KG1 (cell line): ENCODE measurements at places on chromosomes 11 and 22.

GRCh38 chr22:49676230-49676629 lies 151.4 kb downstream of the BRD1 start:
- DNase-seq = no peak

- no peak for DNase-seq
Observed at GRCh38 chr11:64951529-64951928, 15.8 kb upstream of the GPHA2 start.

DNA sequence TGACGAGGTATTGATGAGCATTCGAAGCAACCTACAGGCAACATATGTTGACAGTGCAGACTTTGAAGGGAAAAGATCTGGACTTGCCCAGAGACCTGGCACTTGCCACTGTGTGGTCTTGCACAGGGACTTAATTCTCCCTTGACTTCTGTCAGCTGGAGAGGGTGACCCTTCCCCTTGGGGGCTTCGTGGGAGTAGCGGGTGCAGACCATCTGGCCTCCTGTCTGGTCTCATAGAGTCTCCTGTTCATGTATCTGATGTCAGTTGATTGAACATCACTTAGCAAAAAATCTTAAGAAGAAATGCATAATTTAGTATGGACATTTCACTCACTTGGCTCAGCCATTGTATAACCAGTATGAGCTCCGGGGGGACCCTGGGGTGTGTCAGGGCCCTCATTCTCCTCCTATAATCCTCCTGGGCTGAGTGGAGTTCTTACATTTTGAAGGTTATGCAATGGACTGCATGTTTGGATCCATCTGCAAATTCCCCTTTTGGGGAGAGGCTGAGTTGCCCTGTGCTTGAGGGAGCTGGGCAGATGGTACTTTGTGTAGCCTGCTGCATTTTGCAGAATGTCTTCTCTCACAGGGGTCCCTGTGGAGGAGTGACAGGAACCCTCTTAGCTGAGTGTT lies 13.0 kb downstream of the BCR start:
- DNase-seq = no peak

- no peak for DNase-seq
Observed at GRCh38 chr11:45043755-45044475, 93.2 kb upstream of the TP53I11 start.

- no peak for DNase-seq
Observed at GRCh38 chr11:119853581-119854360, 124.8 kb upstream of the NECTIN1 start.

DNA sequence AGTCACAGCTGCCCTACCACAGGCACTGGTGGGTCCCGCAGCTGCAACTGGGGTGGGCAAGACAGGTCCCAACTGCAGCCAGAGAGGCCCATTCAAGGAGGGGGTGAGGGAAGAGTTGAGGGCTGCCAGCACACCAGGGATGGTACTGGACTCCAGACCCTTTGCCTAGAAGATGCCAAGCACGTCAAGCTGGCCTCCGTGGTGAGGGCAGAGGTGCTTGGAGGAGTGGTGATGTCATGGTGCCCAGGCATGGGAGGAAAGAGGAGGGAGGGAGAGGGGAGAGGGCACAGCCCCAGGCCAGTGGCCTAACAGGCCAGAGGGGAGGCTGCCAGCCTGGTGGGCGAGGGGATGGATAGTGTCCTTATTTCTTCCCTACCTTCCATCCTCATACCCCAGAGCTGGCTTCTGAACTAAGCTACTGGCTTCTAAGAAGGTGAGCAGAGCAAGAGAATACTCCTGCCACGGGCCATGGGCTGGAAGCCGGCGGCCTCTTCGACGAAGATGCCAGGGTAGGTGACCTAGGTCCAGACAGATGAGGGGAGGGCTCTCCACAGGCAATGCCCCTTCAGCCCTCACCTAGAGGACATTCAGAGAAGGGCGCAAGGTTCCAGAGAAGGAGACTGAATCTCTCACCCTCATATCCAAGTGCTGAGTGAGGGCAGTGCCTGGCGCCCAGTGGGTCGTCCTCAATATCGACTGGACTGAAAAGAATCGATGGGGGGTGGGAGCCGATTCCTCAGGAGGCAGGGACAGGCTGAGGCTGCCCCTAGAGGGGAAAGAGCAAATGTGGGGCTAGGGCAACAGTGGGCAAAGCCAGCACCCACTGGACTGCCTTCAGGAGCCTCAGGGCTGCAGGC lies 1.8 kb downstream of the SYT7 start:
- no peak for DNase-seq

GRCh38 chr11:89537936-89538335 lies 46.8 kb upstream of the NOX4 start:
- no peak for DNase-seq

GRCh38 chr11:77959434-77959833 lies 35.0 kb downstream of the INTS4 start:
- no peak for DNase-seq

DNA sequence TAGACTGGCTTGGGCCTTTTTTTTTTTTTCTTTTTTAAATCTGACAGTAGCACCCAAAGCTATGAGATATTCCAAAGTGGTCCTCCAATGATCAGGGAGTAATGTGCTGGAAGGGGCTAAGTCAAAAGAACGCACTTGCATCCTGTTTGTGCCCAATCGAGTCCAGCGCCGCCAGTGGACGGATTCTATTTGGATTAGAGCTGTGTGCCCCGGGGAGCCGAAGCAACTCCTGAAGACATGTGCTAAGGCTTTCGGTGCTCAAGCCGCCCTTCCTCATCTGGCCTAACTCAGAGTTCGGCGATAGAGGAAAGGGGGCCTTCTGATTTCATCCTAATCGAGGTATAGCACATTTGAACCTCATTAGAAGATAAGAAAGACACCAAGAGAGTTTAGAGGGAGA lies 147.8 kb upstream of the NECTIN1 start:
- DNase-seq = no peak

GRCh38 chr11:69416143-69416515 lies 65.3 kb upstream of the LINC01488 start:
- no peak for DNase-seq

DNA sequence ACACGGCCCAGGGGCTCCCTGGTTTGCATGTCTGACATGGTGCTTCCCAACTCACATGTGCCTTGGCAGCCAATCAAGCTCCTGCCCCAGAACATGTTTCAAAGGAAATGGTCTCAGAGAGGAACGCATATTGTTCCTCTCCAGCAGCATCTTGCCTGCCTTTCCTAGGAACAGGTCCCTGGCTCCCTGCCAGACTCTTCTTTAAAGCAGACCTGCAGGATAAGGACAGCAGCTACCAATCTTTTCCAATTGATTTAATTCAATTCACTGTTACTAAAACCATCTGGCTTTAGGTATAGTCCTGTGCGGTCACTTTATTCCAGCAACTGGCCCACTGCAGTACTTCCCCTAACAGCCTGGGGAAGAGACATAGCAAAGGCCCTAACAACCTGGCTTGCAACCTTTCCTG lies 79.9 kb downstream of the AMBRA1 start:
- no peak for DNase-seq

GRCh38 chr11:65872586-65873317 lies at the start of gene EFEMP2:
TSS of gene EFEMP2 (minus strand) at chr11:65872800. CDS start at chr11:65872354, 446 bp downstream.
- no peak for DNase-seq

GRCh38 chr11:1728931-1729691 lies 21.3 kb downstream of the IFITM10 start:
- DNase-seq = no peak

GRCh38 chr11:110295531-110296225 lies 736 bp downstream of the RDX start:
- peak; percentile 46 for DNase-seq

DNA sequence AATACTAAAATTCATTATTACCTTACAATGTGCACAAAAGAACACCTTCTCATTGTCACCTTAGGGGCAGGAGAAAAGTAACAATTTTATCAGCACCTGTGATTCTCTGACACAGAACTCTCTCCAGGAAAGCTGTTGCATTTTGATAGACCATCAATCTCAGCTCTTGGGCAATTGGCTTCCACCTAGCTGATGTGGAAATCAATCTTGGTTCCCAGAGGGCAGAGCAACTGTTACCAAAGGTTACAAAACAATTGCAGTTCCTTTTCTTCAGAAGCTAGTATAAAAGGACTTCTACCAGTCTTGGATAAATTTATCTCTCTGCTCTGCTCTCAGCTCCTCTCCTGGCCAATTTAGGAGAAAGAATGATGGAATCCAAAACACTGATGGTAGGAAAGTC lies 157.8 kb upstream of the DDI1 start:
- no peak for DNase-seq

GRCh38 chr11:85682330-85683305 lies 3.4 kb downstream of the CCDC89 start:
- no peak for DNase-seq

GRCh38 chr22:45071618-45072017 lies 61.8 kb upstream of the PHF21B start:
- DNase-seq = no peak

- DNase-seq = no peak
Observed at GRCh38 chr22:35446365-35446764, 46.4 kb downstream of the MCM5 start.

DNA sequence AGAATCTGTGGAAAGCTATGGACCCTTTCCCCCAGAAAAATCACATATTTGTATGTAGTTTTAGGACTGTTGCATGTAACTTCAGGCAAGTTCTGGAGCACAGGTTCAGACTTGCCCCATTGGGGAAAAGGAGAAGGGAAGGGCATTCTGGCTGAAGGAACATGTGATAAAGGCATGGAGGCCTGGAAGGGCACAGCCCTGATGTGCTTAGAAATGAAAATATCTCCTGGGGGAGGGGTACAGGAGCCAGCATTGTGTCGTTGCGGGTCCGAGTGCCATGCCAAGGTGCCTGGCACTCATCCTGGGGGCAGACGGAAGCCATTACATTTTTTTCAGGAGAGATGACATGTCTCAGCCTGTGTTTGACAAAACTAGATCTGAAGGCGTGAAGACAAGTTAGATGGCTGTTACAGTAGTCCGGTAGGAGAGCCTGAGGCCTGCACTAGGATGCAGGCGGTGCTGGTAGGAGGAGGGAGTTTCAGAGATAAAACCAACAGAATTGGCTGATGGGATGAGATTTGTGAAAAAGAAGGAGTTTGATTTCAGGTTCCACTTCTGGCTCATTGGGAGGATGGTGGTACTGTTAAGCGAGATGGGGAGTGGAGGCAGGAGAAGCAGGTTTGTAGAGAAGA lies 96.9 kb downstream of the TEAD1 start:
- no peak for DNase-seq

GRCh38 chr22:41560095-41560471 lies 727 bp upstream of the CSDC2 start:
- DNase-seq = no peak

DNA sequence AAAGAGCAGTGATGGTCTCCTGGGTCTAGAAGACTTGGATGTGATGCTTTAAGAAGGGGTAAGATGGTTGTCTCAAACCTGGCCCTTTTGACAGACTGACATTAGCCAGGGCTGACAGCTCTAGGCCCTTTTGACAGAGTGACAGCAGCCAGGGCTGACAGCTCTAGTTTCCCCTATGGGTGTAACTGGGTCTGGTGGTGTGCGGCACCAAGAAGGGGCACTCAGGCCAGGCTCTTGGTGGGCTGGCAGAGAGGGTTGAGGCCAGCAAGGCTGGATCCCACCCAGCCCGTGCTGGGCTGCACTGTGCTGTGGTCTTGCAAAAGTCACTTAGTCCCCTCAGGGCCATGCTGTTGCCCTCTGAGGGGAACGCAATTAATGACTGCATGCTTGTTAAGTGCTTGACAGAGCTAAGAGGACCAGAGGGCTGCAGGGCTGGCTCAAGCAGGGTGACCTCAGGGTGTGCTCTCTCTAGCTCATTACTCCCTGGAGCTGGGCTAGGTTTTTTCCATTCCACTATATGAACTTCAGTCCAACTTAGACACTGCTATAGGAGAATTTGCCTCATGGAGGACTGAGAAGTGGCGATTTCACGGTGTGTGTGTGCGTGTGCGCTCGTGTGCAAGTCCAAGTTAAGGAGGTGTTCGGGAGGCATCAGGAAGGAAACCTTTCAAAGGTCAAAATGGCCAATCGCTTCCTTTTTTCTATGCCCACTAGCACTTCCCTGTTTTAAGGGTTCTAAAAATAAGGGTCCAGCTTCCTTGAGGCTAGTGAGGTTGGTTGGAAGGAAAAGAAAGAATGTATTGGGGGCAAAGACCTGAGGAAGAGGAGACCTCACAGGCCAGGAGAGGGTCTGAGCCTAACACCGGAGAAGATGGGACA lies 4.4 kb downstream of the UBASH3B start:
- DNase-seq = no peak

- no peak for DNase-seq
Observed at GRCh38 chr11:131663405-131664200, 293.2 kb downstream of the NTM start.
